ENCODE measurements at places on chromosomes 1 and 21.

DNA sequence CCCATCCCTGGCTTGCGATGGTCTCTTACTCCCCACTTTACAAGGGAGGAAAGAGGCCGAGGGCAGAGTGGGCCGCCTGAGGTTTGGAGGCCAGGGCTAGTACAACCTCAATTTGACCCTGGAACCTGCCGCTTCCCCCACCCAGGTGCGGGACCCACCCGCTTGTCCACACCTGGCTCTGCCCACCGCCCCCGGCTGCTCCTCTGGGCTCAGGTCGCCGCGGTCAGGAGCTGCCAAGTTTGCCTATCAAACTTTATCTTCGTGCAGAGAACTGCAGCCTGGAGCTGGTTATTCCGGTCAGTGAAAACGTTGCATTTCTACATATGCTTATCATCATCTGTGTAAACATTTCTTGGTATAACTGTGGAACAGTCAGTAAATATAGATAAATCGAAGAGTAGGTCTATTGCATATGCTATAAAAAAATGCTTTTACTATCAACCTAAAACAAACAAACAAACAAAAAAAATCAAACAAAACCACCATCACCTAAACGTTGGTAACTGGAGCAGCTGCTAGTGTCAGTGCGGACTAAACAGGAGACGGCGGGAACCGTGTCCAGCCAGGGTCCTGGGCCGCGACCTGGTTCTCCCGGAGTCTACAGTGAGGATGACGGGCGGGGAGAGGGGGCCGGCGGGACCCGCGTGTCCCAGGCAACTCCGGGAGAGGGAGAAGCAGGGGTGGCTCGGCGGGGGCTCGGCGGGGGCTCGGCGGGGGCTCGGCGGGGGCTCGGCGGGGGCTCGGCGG lies 906 bp upstream of the ADARB1 start:
- no peak for DNase-seq

- no peak for DNase-seq
Measured at GRCh38 chr1:167933788-167934187, 2.7 kb upstream of the DCAF6 start.

DNA sequence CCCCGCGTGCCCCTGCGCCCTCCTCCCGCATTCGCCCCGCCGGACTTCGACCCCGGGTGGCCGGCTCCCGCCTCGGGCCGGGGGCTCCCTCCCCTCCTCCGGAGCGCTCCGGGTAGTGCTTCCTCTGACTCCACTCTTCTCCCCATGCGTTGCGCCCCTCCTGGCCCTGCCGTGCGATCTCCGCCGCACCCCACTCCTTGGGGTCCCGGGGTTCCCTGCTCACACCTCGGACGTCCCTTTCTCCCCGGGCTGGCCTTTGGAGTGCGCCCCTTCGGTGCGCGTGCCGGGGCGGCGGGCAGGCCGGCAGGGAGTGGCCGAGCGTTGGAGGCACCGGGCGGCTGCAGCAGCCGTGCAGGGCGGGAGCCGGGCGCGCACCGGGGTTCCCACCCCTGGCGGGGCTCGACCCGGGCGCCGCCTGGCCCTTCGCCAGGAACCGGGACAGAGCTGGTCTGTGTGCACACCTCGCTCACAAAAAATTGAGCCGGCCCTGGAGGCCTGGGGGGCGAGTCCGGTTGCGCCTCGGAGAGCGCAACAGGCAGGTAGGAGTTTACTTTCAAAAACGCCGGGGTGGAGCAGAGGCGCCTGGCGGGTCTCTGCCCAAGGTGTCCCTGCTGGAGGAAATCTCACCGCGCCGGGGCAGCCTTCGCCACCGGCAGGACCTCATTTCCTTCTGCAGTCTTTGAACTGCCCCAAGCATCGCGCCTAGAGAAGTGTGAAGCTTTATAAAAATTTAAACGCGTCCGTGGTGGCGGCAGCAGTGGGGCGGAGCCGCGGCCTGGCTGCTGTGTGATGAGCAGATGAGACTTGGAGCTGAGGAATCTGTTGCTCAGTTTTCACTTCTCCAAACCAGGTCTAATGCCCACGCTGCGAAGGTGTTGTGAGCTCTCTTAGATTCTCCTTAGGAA lies 650 bp downstream of the VANGL1 start:
- peak; percentile 66 for DNase-seq

DNA sequence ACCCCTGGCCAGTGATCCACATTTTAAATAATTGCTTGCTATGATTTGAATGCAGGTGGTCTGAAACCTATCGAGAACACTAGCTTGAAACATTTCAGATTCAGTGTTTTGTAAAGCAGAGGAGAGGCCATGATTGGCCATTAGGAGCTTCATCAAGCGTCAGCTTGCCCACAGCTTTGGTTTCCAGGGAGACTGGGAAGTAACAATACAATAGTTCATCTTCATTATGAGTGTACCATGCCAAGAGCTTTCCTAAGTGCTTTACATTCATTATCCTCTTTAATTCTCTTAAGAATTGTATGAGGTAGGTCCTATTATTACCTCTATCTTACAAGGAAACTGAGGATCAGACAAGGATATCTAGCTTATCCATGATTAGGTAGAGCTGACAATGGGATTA lies 27.7 kb upstream of the ATP5PO start:
- no peak for DNase-seq

- DNase-seq: peak; percentile 85
Measured at GRCh38 chr1:63888984-63889383, 115.2 kb downstream of the ROR1 start.

- peak; percentile 59 for DNase-seq
Measured at GRCh38 chr21:38438462-38438893, 59.8 kb downstream of the ERG start.

GRCh38 chr1:43883321-43883720 lies 50.3 kb upstream of the ARTN start:
- no peak for DNase-seq

DNA sequence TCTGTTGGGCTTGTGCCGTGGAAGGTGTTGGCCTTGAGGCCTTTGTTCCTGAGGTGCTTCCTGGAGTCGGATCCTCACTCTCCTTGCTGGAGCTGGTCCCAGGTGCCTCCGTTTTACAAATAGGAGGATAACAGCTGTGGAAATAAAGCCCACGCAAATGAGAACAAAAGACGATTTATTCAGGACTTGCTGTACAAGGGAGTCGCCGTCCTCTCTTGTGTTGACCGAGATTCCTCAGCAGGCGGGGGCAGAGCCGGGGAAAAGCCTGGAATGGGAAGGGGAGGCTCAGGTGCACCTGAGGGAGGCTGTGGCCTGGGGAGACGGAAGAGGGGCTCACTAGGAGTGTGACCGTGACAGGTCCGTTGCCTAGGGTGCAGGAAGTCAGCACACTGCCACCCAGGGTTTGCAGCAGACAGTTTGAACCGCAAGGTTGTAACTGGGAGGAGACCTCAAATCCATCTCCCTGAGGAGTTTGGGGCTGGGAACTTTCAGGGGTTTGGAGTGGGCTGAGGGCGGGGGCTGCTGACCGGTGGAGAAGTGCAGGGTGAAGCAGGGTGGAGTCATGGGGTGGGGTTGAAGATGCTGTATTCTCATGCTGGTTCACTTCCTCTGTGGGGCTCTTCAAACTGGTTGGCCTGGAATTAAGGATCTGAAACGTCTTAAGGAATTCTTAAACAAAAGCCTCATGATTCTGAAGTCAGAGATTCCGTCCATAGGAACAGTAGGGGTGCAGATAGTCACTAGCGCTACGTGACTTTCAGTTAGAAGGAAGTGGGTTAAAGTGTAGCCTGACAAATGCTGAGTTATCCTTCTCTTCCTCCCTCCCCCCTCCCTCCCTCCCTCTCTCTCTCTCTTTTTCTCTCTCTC lies 2.6 kb upstream of the CSTB start:
- no peak for DNase-seq

DNA sequence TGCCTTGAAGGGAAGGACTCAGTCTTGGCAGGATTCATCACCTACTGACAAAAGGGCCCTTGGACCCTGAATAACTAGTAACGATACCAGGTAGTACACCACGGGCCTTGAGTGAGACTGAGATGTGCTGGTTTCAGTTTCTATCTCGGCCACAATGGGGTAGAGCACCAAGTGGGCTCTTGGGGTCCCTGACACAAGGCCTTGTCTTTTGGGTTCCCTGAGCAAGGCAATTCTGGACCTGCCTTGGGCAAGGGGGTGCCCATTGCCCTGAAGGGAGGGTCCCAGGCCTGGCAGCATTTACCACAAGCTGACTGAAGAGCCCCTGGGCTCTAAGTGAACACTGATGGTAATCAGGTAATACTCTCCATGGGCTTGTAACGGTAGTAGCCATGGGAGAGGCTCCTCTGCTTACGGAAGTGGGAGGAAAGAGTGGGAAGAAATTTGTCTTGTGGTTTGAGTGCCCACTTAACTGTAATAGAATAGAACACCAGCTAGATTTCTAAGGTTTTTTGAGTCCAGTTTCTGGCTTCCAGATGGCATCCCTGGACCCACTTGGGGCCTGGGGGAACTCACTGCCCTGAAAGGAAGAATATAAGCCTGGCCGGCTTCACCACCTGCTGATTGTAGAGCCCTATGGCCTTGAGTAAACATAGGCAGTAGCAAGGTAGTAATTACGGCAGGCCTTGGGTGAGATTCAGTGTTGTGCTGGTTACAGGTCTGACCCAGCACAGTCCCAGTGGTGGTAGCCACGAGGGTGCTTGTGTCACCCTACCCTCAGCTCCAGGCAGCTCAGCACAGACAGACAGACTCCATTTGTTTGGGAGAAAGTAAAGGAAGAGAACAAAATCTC lies 58.5 kb downstream of the WDR4 start:
- no peak for DNase-seq

GRCh38 chr1:55381983-55382382 lies 166.8 kb upstream of the USP24 start:
- no peak for DNase-seq

DNA sequence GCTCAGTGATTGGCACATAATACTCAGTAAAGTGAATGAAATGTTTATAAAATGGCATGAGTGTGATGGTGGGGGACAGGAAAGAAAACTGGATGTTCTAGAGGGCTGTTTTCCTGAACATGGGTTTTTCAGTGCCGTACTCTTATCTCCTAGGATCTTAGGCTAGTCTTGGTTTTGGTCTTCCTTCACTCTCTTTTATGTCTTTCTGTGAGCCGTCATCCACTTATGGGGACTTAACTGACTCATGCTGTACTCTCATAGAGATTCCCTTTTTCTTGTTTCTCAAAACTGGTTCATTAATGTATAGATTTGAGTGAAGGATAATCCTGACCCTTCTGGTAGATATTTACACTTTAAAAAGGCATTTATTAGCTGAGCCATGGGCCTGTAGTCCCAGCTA lies 16.6 kb downstream of the AGO3 start:
- no peak for DNase-seq

- DNase-seq: no peak
Measured at GRCh38 chr21:31429506-31429905, 85.4 kb upstream of the TIAM1 start.

DNA sequence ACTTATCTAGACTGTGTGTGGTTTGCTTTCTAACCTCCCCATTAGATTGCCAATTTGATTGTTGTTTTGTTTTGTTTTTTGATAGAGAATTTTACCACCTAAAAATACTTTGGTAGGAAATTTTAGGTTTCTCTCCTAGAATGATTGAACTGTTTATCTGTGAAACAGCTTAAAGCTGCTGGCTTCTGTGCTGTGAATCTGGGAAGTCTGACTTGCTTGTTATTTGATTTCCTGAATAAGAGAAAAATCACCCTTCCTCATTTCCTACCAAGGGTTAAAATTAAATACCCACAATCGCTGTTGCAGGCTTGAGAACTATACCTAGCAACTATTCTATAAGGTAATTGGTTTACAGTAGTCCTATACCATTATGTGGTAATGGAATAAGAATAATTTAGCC lies 198.9 kb upstream of the CACYBP start:
- no peak for DNase-seq

- peak; percentile 71 for DNase-seq
Measured at GRCh38 chr1:64242895-64243756, 39.7 kb downstream of the UBE2U start.

DNA sequence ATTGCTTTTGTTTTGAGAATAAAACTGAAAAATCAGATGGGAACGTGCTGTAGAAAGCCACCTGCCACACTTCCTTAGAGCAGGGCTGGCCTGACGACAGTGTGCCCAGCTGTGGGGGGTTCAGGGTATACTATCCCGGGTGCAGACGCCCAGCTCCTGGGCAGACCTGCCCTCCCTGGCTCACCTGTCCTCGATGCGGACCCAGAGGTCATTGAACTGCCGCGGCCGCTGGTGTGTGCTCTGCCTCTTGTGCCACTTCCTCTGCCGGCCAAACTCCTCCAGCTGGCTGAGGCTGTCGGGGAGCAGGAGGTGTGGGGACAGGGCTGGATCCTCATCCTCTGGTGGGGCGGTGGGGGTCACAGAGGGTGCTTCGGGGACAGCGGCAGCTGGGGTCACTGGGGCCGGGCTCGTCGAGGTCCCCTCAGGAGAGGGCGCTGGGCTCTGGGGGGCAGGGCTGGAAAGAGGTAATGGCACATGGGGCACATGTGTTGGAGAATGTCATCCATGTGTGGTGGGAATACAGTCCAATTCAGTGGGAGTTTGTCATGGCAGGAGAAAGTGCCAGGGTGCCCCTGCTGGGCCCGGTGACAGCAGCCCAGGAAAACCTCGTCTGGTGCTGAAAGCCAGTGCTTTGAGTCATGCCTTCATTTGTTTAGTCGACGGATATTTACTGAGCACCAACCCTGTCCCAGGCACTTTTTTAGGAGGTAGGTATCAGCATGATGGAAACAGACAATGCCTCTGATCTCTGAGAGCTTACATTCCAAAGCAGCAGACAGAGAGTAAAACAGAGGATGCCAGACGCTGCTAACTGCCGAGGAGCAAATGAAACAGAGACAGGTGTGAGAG lies 222.0 kb downstream of the TRABD2B start:
- no peak for DNase-seq

DNA sequence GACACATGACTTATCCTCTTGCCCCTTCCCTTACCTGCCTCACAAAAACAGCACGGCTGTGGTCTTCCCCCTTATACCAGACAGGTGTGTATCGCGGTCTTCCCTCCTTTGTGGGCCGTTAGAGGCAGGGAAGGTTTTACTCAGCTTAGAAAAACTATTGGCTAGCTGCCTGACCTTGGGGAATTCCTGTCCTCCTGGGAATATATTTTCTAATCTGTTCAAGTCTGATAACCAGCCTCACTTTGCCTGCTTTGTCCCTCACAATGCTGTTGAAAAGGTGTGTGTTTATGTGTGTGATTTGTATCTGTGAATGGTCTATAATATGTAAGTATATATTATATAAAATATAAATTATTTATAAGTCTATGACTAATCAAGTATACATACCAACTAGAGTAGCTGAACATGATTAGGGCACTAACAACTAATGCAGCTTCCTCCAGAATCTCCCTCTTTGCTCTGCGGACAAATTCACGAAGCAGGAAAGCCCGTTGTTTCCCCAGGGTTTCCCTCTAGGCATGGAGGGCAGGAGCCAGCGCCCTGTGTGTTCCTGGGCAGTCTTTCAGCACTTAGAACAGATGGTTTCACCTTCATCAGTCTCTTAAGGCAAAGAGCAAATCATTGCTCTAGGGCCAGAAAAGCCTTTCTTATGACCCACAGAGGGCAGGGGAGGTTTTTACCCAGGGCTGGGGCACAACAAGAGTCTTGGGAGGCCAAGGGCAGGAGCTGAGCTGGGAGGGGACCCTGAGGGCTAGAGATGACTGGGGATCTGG lies 25.6 kb downstream of the SLC26A9 start:
- DNase-seq: no peak

GRCh38 chr1:80666073-80666472 lies 1134.7 kb upstream of the ADGRL2 start:
- no peak for DNase-seq

Data from GM23248 (cell line).